ENCODE measurements at places on chromosomes 2 and 18.

DNA sequence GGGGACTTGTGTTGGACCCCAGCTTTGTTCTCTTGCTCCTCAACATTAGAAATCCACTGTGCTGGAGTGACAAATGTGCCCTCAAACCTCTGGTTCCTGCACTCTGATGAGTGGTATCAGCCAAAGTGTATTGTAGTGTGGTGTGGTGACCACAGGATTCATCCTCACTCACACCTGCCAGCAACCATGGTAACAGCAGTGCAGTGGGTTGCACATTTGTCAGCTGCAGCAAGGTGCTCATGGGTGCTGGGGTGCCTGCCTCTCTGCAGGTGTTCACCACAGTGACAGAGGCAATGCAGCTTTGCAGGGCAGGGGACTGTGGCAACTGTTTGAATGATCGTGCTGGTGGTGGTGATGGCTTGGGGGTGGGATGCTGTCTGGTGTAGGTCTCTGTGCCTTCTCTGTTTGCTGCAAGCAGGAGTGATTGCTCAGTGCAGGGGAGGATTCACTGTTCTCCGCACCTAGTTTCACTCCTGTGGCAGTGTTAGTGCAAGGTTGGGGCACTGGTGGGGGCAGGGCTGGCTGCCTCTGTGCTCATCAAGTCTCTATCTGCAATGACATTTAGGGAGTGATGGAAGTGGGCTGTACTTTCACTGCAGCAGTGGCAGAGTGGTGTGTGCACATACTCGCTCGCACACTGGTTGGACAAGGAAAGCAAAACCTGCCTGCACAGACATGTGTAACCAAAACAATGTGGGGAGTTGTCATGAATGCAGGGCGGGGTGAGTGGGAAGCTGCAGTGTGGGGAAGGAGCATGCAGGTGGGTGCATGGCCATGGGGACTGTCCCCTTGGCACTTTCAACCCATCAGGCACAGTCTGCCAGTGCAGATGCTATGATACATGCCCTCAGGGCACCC is 301.1 kb downstream of the PIK3C3 start:
- no peaks in the 10 kb centered on the region for H3K27me3 ChIP-seq
- no peak overlapping the region for H3K4me3 ChIP-seq

- no peaks in the 10 kb centered on the region for H3K36me3 ChIP-seq
- H3K27me3 ChIP-seq = no peaks in the 10 kb centered on the region
- H3K4me1 ChIP-seq = no peaks in the 10 kb centered on the region
- DNase-seq = no peak
These were observed 104.8 kb downstream of the TANC1 start for GRCh38 chr2:159073256-159073655.

- H3K4me3 ChIP-seq = no peak overlapping the region
- peak; percentile 56 for DNase-seq
- H3K27ac ChIP-seq = no peak overlapping the region
- H3K27me3 ChIP-seq = no peaks in the 10 kb centered on the region
- no peaks in the 10 kb centered on the region for H3K4me1 ChIP-seq
These were observed 94.3 kb downstream of the CDCA7 start for GRCh38 chr2:173448938-173449471.

DNA sequence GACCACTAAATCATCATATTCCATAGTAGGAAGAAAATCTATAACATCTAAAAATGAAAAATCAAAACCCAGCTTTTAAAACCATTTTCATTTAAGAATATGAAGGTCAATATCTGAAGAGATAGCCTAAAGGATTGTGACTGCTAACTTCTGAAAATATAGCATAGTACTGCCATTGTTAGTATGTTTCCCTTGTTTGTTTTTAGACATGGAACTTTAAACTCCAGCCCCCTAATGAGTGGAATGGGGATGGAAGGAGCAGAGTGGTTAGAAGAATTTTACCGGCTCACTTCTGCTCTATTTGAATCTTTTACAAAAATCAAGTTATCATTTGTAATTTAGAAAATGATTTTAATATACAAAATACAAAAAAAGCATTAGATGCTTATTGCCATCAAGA is 169.0 kb downstream of the CD226 start:
- H3K4me3 ChIP-seq = no peak overlapping the region
- no peak overlapping the region for H3K27ac ChIP-seq
- peaks cover 7% of the 10 kb centered on the region for H3K4me1 ChIP-seq
- no peak for DNase-seq
- no peaks in the 10 kb centered on the region for H3K36me3 ChIP-seq
- no peaks in the 10 kb centered on the region for H3K27me3 ChIP-seq

GRCh38 chr2:120526997-120527945 is 181.3 kb downstream of the INHBB start:
- no peaks in the 10 kb centered on the region for H3K36me3 ChIP-seq
- no peak overlapping the region for H3K27ac ChIP-seq
- H3K4me1 ChIP-seq = no peaks in the 10 kb centered on the region
- H3K27me3 ChIP-seq = no peaks in the 10 kb centered on the region

DNA sequence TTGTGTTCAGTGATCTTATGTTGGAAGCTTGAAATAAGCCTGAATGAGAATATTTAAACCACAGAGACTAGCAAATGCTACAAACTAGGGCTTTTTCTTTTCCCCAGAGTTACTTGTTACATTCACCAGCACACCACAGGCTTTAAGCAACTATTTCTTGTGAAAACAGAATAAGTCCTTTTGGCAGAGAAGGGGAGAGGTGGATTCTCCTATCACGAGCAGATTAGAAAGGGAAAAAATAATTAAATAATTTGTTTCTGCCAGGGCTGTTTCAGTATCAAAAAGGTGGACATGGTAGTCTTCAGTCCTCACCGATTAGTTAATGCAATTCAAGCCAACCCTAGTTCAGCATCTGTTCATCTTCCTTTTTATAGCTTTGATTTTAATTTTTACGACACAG is 12.6 kb downstream of the IFIH1 start:
- no peaks in the 10 kb centered on the region for H3K36me3 ChIP-seq
- no peak for DNase-seq
- no peaks in the 10 kb centered on the region for H3K27me3 ChIP-seq
- H3K27ac ChIP-seq = no peak overlapping the region
- H3K4me1 ChIP-seq = no peaks in the 10 kb centered on the region
- no peak overlapping the region for H3K4me3 ChIP-seq

DNA sequence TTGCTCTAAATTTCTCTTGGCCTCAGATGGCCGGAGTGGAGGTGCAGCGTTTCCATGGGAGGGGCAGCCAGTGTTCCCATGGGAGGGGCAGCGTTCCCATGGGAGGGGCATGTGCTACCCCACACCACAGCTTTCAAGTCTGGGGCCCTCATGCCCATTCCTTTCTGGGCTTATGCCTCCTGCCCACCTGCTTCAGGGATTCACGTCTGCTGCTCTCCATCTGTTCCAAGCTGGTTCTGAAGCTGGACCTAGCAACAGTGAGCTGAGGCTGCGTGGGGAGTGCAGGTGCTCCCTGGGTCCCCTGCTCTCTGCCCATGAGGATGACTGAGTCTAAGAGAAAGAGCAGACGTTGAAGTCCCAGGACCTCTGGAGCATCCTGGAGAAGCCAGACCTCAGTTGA is 243.1 kb upstream of the PXDN start:
- H3K27ac ChIP-seq = no peak overlapping the region
- H3K36me3 ChIP-seq = no peaks in the 10 kb centered on the region
- no peaks in the 10 kb centered on the region for H3K27me3 ChIP-seq
- no peak overlapping the region for H3K4me3 ChIP-seq
- DNase-seq = no peak

DNA sequence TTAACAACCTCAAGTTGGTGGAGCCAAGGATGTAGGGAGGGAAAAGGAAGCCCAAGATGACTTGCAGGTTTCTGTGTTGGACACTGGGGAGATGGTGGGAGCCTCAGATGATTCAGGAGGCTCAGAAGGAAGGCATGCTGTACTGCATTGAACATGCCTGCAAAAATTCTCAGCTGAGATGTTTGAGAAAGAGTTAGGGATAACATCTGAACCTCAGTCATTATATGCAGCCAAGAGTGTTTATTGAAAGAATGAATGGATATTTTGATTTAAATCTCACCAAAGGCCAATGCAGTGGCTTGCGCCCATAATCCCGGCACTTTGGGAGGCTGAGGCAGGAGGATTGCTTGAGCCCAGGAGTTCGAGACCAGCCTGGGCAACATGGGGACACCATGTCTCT is 243.0 kb downstream of the MYCN start:
- H3K4me1 ChIP-seq = no peaks in the 10 kb centered on the region
- H3K27me3 ChIP-seq = no peaks in the 10 kb centered on the region
- no peak overlapping the region for H3K4me3 ChIP-seq
- H3K27ac ChIP-seq = no peak overlapping the region
- no peak for DNase-seq
- no peaks in the 10 kb centered on the region for H3K36me3 ChIP-seq

DNA sequence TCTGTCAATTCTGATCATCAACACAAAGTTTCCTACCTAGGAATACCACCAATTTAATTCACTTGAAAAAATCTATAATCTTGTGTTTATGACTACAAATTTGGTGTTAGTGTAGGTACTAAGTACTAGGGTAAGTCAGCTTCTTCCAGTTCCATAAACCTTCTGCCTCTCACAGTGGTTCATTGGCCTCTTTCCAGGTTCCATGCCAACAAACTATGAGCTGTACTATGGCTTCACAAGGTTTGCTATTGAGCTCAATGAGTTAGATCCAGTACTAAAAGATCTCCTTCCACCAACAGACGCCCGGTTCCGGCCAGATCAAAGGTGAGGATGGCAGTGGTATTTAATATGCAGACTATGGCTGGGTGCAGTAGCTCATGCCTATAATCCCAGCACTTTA is 58.8 kb downstream of the PRKRA start:
- H3K4me1 ChIP-seq = no peaks in the 10 kb centered on the region
- no peak overlapping the region for H3K27ac ChIP-seq
- H3K36me3 ChIP-seq = no peaks in the 10 kb centered on the region
- no peaks in the 10 kb centered on the region for H3K27me3 ChIP-seq
- DNase-seq = no peak

DNA sequence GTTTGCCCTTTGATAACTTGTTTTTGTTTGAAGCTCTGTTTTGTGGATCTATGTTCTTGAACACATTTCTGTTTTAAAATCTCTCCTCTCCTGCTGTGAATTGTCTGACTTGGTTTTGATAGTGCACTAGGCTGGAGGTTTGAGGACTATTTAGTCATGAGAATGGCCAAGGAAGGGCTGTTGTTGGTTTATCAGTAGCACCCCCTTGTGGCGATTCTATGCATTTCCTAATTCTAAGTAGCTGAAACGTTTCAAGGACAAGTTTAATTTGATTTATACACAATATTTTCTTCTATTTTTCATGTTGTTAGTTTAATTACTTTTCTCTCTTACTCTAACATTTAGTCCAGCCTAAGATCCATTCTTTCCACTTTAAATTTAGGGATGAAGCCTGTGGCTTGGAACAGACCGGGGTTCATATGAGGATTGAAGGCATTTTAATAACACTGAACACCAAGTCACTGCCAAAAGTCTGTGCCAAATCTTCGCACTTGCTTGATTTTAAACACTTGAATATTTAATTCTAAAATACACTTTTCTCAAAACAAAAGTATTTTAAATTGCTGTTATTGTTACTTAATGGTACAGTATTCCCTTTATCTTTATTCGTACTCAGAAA is 166.0 kb downstream of the SOCS6 start:
- no peak overlapping the region for H3K27ac ChIP-seq
- H3K4me3 ChIP-seq = no peak overlapping the region
- DNase-seq = peak; percentile 20
- H3K27me3 ChIP-seq = no peaks in the 10 kb centered on the region
- H3K36me3 ChIP-seq = no peaks in the 10 kb centered on the region
- no peaks in the 10 kb centered on the region for H3K4me1 ChIP-seq

DNA sequence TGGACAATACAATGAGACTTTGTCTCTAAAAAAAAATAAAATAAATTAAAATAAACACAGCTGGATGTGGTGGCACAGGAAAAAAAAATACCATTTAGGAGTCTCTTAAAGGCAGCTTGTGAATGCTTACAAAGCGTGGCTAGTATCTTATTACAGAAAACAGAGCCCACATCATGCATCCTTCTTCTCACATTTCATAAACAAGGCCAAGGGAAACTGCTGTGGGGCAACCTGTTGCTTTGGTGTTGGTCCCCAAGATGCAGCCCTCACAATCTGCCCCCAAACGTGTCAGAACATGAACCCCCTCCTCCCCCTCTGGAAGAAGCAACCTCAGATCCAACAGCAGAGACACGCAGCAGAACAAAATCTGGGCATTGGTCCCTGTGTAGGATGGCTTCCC is 2.6 kb downstream of the SLC14A1 start:
- no peak for DNase-seq
- H3K4me3 ChIP-seq = no peak overlapping the region
- no peaks in the 10 kb centered on the region for H3K27me3 ChIP-seq
- no peak overlapping the region for H3K27ac ChIP-seq

- no peak overlapping the region for H3K4me3 ChIP-seq
- no peak overlapping the region for H3K27ac ChIP-seq
- H3K36me3 ChIP-seq = no peaks in the 10 kb centered on the region
- H3K27me3 ChIP-seq = no peaks in the 10 kb centered on the region
- no peaks in the 10 kb centered on the region for H3K4me1 ChIP-seq
These were observed 58.7 kb downstream of the C18orf54 start for GRCh38 chr18:54416436-54416835.

Measured in CD8-positive, alpha-beta memory T cell (primary cell).